ENCODE measurements at places on chromosomes 4 and X.

- DNase-seq = no peak
Observed at GRCh38 chrX:12245650-12246645, 107.7 kb downstream of the FRMPD4 start.

DNA sequence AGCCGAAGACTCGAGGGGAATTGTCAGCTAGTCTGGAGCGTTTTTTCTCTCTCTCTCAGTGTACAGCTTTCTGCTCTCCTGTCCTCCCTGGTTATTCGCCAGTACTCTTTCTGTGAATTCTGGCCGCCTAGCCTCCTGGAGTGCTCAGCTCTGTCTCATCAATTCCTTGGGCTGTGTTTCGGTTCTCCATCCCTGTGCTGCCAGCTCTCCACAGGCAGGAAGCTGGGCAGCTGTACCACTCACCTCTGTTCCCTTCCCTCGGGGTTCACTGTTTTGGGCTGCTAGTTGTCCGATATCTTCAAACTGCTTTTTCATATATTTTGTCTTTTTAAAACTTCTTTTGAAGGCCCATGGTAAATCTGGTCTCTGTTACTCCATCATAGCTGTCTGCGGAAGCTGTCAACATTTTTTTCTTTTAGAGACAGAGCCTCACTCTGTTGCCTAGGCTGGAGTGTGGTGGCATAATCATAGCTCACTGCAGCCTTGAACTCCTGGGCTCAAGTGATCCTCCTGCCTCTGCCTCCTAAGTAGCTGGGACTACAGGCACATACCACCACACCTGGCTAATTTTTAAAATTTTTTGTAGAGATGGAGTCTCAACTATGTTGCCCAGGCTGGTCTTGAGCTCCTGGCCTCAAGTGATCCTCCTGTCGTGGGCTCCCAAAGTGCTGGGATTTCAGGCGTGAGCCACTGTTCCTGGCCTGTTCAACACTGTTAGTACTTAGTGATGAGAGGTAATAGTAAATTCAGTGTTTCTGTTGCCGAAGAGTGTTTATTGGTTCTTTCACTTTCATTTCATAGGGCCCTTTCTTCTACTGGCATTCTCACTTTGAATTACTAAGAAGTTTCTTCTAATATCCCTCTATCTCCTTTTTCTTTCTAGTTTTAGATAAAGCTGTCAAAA lies 18.6 kb downstream of the ZCCHC4 start:
- DNase-seq = no peak

DNA sequence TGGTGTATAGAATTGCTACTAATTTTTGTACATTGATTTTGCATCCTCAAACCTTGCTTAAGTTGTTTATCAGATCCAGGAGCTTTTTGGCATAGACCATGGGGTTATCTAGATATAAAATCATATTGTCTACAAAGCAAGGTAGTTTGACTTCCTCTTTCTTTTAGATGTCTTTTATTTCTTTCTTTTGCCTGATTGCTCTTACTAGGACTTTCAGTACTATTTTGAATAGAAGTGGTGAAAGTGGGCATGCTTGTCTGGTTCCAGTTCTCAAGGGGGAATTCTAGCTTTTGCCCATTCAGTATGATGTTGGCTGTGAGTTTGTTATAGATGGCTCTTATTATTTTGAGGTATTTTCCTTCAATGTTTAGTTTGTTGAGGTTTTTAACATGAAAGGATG lies 187.9 kb upstream of the LCORL start:
- no peak for DNase-seq

GRCh38 chrX:124791492-124792095 lies 445.2 kb downstream of the SH2D1A start:
- DNase-seq = no peak

DNA sequence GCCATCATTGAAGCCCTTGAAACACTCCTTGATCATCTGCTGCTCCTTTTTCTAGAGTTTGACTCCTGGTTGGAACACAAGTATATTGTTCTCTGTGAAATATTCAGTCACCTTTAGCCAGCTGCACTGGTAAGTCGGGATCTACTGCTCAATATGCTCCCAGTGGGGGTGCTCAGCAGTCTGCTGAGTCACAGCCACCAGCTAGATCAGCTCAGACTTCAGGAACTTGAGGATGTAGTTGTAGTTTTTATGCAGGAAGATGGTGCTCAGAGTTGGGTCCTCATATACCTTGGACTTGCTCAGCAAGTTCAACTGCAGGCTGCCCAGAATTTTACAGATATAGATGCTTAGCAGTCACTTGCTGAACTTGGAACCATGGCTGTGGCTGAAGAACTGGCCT lies 202.5 kb upstream of the RPL34 start:
- DNase-seq = no peak

DNA sequence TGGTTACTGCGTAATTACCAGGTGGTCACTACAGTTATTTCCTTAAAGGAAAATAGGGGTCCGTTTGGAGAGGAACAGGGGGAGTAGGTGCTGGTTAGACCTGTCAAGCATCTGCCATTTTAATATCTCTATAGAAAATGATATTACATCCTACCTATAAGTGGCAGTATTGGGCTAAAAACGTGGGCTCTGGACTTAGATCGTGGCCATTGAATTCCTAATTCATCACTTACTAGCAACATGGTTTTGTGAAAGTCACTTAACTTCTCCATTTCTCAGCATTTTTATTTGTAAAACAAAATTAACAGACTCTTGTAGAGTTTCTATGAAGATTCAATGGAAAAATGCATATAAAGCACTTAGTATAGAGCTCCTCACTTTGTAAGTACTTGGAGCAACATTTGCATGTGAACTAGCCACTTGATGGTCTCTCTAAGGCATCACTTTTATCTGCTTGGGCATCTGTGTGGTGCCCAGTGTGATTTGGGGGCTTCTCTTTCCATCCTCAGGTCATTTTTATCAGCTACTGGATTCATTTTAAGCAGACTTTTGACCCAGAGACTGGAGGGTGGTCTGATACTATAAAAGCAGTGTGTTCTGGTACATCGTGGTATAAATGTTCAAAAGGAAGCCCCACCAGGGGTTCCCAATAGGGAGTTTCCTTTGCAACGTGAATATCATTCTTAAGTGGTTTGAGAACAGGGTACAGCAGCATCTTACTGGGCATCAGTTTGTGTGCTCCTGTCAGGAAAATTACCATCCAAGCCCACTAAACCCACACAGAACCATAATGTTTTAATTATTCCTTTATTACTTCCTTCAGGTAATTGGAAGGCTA lies 42.7 kb upstream of the RASSF6 start:
- DNase-seq = no peak

DNA sequence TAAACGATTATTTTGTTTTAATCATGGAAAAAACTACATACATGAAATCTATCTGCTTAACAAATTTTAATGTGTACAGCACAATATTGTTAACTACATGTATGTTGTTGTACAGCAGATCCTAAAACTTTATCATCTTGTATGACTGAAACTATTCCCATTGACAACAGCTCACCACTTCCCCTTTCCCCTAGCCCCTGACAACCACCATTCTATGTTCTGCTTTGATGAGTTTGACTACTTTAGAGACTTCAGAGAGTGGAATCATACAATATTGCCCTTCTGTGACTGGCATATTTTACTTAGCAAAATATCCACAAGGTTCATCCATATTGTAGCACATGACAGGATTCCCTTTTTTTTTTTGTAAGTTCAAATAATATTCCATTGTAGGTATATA lies 185.9 kb downstream of the CFAP299 start:
- no peak for DNase-seq

Measured in activated T-helper 9 cell treated with anti-CD3 and anti-CD28 coated beads, Interleukin-2, amount 50 U/mL, for 16 hours (primary cell).